EL (cell line): ENCODE measurements at places on chromosomes 5 and 9.

DNA sequence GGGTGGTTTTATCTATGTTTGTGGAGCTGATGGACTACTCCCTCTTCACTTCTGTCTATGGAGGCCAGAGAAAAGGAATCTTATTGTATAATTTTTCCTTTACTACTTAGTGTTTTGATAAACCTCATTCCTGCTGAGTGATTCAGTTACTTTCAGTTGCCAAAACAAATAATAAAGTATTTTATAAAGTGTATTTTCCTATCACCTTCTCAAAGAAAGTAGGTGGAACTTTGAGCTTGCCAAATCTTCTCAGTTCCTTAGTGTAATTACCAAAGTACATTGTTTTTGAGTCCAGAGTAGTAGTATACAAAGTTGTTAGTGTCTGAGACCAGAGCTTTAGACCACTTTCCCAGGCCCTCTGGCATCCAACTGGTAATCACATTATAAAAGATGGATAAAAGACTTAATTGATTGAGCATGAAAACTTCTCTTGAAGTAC is 13.5 kb downstream of the RABGAP1 start:
- peak; percentile 52 for DNase-seq

GRCh38 chr9:105158898-105159297 is 85.6 kb upstream of the SLC44A1 start:
- no peak for DNase-seq

DNA sequence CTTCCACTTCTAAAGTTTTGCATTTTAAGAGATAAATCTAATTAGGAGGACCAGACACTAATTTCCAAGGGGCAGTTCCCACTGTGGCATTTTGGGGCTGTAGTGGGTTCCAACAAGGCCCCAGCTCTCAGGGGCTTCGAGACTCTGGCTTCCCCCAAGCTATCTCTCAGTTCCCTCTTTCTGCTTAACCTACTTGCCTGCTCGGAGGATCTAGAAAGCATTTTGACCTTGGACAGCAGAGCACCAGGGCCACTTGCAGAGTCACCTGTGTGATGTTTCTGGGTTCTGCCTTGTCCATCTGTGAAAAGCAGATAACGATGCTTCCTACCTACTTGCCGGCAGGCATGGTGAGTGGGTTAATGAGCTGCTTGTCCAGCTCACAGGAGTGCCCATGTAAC is 175.4 kb downstream of the MED10 start:
- no peak for DNase-seq

DNA sequence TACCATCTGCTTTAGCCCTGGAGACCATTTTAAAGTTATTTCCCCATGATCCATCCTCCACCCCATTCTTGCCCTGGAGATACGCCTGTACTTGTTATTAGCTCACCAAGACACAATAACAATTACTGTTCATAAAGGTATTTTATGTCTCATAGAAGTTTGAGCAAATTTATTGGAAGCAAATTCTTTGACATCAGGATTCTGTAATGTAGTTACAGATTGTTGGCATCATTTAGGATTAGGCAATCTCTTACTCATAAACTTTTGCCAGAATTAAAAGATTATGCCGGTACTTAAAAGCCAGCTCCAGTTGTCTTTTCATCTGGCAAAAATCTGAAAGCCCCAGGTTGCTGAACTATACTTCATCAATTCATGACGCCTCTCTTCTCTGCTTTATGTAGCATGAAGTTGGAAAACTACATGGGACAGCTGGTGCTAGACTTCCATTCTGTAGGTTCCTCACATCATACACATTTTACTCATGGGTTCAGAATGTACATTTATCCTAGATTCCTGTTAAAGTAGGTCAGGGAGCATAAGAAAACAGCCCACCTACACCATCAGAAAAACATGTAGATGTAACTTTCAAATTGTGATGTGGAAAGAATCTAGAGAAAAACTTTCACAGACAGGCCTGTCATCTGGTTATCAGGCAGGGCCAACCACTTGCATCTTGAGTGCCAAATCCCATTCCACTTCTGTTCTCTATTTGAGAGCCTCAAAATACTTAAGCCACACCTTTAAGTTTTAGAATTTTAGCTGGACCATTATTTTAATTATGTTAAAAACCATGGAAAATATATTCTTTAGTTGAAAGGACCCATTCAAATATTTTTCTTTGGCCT is 14.0 kb downstream of the ATP10B start:
- DNase-seq = no peak

DNA sequence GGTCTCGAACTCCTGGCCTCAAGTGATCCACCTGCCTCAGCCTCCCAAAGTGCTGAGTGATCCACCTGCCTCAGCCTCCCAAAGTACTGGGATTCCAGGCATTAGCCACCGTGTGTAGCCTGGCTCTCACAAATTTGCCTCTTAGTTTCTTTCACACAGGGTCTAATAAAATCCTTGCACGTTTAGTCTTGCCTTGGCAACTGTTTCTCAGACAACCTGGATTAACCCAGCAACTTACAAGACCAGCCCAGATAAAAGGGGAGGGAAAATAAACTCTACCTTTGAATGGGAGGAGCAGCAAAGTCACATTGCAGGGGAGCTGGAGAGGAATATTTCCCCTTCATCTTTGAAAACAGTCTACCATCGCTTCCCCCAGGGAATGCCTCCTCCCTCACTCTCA is 29.3 kb upstream of the GNA14 start:
- no peak for DNase-seq

- no peak for DNase-seq
These were observed 91.0 kb upstream of the SH3PXD2B start for GRCh38 chr5:172545291-172545801.

- no peak for DNase-seq
These were observed 156.4 kb upstream of the SMIM23 start for GRCh38 chr5:171629221-171629620.

GRCh38 chr9:71895955-71896354 is 15.0 kb downstream of the ABHD17B start:
- no peak for DNase-seq

DNA sequence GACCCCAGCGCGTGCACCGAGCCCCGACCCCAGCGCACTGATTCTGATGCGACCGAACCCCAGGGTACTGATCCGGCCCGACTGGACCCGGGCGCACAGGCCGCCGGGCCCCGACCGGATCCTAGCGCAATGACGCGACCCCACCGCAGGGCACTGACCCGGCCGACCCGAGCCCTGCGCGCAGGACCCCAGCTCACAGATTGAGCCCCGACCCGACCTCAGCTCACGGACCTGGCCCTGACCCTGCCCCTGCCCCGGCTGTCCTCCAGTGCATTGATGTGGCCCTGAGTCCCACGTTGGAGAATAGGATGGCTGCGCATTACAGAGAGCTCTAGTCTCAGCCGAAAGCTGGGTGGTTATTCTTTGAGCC is 438 bp downstream of the TRIP13 start:
- DNase-seq = no peak

GRCh38 chr5:85813146-85813545 is 804.6 kb upstream of the COX7C start:
- DNase-seq = no peak

DNA sequence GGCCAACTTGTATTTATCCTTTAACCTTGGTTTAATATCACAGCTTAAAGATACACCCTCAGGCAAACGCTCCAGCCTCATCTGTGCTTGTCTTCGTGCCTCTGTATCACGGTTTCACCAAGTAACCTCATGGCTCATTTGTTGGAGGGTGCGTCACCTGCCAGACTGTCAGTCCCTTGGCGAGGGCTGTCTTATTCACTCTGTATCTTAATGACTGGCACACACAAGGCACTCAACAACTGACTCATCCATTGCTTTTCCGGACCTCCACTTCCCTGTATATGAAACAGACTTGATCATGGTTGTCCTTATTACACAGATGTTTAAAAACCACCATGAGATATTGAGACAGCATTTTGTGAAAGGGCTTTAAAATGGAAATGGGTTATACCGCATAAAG is 28.0 kb downstream of the LCP2 start:
- DNase-seq = no peak

DNA sequence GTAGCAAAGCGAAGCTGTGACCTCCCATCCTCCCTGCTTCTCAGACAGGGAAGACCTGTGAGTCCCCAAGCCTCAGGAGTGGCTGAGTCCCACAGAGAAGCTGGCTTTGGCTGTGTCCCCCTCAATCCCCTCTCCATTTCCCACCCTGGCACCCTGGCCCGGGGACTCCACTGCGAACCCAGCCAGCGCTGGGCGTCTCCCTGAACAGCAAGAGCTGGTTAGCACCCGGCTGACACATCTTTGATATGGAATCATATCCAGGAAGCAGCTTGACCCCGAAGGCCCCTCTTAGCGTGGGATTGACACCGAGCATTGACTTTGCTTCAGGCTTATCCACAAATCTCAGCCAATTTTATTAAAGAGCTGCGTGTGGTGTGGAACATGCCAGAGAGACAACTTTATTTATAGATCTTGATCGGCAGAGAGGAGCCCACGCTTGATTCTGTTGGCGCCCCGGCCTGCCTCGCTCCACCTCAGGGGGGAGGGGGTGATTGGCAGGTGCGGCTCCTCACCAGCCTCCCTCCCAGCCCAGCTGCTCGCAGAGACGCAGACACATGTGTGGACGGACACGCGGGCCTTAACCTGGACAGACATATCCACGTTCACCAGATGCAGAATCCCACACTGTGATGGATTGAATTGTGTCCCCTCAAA is 120.7 kb upstream of the MVB12B start:
- DNase-seq = no peak

- DNase-seq = peak; percentile 98
These were observed 33.4 kb upstream of the TTC1 start for GRCh38 chr5:159975462-159976019.

DNA sequence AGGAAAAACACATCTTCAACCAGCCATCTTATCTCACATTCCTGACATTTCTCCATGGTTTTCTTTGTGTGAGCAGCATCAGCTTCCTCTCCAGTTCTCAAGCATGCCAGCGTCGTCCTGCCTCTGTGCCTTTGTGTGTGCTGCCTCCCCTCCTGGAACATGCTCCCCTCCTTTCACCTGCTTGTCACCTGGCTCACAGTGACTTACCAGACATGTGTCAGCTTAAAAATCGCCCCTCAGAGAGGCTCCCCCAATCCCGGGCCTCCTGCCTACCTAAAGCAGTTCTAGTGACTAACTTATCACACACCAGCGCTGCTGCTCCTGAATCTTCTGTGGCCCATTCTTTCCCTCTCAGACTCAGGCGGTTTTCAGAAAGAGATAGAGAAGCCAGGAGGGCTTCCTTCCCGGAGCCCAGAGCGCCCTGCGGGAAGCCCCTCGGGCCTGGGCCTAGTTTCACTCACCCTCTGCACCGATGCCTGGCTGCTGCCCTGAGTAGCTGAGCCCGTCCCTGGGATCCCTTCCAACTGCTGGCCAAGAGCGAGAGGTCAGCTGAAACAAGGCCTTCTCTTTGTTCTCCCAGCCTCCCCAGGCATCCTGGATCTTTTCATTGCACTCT is 51.1 kb upstream of the MVB12B start:
- DNase-seq = no peak

DNA sequence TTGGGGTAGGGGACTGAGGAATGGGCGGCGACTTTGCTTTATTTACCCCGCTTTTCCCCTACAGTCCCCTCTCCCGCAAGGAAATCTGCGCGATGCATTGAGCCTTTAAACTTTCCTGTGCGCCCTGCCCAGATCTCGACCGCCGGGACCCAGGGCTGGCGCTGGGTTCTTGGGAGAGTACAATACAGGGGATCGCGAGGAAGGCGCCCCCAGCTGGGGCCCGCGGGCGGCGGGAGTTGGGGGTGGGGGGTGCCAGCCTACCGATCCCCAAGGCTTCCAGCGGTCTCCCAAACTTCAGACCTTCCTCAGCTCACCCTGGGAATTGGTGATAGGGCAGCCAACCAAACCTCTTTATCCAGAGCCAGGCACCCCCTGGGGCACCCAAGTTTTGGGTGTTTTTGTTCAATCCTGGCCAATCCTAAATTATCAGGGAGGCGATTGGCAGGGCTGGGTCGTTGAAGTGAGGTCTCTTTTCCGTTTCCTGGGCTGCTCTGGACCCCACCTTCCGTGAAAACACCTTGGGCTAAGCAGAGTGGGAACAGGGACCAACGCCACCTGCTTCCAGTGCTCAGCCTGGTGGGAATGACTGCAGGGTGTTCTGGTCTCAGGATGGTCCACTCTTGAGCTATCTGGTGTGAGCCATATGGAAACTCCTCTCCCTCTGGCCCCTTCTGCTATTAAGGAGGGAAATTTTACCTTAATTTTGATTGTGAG is 51.4 kb upstream of the DAB2IP start:
- DNase-seq = no peak

DNA sequence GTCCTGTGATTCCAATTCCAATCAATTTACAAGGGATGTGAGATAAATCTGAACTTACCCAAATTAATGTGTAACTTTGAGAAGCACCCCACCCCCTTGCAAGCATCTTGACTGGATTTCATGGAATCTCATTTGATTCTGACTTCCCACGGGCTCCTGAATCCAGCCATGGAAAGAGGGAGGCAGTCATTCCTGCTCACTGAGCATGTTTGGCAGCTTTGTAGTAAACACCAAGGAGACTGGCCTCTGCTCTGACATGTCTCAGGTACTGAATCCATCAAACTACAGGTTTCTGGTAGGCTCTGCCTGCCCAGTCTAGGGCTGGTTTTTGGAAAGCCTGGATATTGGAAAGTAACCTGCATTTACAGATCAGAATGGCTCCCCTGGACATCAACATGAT is 357.6 kb downstream of the ARHGEF28 start:
- DNase-seq = no peak

DNA sequence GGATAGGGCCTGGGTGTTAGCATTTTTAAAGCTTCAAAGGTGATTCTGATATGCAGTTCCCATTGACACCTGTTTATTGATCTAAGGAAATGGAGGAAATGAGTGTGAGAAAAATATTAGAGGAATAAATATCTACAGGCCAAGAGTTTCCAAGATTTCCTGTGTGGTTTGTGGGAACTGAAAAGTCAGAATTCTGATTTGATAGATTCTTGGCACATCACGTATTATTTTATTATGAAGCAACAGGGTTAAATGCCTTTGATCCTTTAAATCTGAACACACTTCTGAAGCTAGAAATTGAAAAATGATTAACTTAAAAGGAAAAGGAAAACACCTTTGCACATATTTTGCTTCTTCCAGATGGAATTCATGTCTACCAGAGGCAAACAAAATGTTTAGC is 113.7 kb downstream of the CD180 start:
- DNase-seq = no peak

- DNase-seq = no peak
These were observed 6.9 kb upstream of the SLC27A4 start for GRCh38 chr9:128333451-128333869.

DNA sequence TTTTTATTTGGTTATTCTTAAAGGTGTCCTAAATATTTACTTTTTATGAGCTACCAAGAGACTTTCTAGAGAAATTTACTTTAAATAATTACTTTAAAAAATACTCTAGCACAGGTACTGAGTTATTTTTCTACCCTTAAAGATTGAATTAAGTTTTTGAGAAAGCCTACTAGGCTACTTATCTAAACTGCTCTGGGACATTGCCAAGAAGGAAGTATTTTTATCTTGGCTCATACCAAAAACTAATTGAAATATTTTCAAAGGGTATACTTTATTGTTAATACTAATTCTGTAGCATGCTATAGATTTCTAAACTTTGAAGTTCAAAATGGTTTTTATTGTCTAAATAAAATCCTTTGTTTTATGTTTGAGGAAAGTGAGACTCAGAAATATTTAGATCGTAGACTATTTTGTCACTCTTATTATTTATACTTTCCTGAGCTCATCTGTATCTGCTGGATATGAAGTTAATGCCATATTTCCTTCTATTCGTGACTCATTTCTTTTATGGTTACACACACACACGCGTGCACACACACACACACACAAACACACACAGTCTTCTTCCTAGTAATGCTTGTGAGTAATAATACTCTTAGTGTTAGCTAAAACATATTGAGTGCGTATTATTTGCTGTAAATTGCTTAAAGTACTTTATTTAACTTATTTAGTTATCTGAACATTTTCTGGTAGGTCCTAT is 89.5 kb downstream of the MAN2A1 start:
- no peak for DNase-seq

- DNase-seq = peak; percentile 96
These were observed 143.9 kb upstream of the STC2 start for GRCh38 chr5:173472164-173472563.
